ENCODE measurements at places on chromosomes 11 and 22.

- no peak for DNase-seq
Observed at GRCh38 chr11:76362716-76363115, 18.2 kb downstream of the THAP12 start.

- no peak for DNase-seq
Observed at GRCh38 chr11:73266646-73267020, 5.5 kb upstream of the P2RY6 start.

DNA sequence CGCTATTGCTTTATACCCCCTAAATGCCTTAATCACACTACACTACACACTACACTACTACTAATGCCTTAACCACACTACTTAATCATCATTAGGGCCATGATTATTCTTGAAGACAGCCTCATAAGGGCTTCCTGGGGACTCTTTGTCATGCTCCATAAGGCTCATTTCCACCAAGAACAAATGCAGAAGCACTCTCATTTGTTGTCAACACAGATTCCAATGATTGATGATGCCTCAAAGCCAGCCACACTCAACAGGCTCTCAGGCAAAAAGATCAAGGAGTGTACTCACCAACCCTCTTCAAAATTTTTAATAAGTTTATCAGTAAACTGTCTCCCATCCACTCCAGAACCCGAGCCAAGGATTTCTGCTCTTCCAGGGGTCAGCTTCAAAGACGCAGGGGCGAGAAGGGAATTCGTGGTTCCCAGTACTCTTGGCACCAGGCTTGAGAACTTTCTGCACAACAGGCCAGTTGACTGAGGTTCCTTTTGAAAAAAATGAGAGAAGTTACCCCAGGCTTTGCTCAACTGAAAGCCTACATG, 204.7 kb upstream of the GUCY1A2 start:
- no peak for DNase-seq

DNA sequence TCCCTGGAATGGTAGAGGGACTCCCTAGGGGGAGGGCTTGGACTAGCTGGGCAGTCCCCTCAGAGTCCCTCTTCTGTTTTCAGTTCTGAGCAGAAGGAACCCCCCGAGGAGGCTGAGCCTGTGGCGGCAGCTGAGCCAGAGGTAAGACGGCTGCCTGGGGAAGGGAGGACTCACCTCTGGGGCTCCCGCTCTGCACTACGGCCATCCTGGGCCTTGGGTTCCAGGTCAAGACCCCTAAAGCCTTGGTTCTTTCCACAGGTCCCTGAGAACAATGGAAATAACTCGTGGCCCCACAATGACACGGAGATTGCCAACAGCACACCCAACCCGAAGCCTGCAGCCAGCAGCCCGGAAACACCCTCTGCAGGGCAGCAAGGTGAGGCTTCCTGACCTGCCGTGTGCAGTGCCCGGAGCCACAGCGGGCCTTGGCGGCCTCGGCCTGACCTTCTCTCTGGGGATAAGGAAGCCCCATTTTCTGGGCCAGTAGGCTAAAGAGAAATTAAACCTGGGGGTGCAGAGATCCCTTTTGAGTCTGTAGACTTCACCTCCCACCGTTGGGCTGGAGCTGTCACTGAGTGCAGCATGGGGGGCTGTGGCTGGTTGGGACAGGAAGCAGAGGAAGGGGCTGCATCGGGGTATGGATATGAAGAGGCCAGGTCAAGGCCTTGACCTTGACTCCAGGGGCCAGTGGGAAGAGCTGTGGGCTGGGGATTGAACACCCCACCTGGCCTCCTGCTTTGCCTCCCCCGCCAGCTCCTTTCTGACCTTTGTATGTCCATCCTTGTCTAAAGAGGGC, 15.0 kb downstream of the INCENP start:
- no peak for DNase-seq

GRCh38 chr11:75627906-75628668, 40.8 kb downstream of the MAP6 start:
- no peak for DNase-seq

- no peak for DNase-seq
Observed at GRCh38 chr11:44140805-44141204, 45.3 kb downstream of the EXT2 start.

DNA sequence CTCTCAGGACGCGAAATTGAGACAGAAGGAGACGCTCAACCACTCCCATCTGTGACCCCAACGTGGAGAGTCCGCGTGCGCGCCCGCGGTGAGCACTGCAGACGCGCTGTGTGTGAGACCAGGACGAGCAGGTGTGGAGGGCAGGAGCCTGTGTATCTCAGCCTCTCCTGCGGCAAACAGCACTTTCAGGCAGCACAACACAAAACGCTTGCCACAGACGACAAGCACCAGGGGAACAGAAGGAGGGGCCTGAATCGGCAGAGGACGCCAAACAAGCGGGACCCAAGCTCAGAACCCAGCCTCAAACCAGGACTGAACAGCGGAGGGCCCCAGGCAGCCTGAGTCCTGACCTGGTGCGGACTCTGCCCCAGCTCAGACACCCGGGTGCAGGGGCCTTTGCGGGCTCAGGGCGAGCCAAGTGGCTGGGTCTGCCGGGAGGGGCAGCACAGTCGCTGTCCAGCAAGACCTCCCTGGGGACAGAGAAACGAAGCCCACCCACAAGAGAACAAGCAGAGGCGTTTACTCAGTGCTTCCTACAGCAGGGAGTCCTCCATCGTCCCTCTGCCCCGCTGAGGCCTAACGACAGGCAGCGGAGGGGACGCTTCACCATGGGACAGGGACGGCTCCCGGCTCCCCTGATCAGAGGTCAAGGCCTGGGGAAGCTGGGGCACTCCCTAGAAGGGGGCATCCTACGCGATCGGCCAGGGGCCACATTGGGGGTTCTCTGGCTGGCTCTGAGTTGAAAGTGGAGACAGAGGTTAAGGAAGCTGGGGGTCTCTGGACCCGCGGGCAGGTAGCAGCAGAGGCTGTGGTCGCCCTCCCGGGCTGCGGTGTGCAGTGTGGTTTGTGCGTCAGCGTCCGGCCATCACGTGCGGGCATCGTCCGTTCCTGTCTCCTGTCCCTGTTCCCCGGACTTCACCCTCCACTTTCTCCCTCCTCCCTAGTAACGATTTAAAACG, 560.8 kb downstream of the BRD1 start:
- DNase-seq: no peak

GRCh38 chr11:66902486-66903177, 45.8 kb downstream of the LRFN4 start:
- no peak for DNase-seq

GRCh38 chr11:74570266-74571061, 21.9 kb upstream of the POLD3 start:
- peak; percentile 33 for DNase-seq

- DNase-seq: no peak
Observed at GRCh38 chr11:23674866-23675265, 814.6 kb upstream of the CCDC179 start.

- DNase-seq: peak; percentile 67
Observed at GRCh38 chr22:29306175-29306834, at the start of gene GAS2L1. GAS2L1 (plus strand) TSS chr22:29306650; CDS start chr22:29308106, 1,456 bp downstream.

DNA sequence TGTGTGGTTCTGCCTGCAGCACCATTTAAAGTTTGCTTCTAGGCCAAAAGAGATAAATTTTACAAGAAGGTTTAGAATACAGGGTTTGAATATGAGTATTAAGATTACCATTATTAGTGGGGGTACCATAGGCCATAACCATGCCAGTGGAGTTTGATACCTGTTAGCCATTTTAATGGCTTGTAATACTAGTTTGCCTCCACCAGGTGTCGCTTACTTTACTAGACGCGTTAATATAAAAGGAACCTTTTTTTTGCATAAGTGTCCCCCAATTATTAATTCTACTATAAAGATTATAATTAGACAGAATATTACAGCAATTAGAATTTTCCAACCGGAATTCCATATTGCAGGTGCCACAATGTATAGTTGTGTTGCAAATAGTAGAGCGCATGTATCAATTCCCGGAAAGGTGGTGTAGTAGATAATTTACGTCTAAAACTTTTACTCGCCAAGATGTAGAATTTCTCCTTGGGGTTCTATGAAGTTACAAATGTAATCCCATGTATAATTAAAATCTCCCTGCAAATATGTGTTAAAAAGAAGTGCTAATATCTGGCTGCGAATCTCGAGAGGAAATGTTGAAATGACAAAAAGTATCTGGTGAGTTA, 16.1 kb downstream of the MS4A6E start:
- DNase-seq: no peak

- peak; percentile 68 for DNase-seq
Observed at GRCh38 chr11:60982184-60982583, 10.7 kb downstream of the CD6 start.

- peak; percentile 60 for DNase-seq
Observed at GRCh38 chr11:66950112-66950535, 8.1 kb downstream of the PC start.

- no peak for DNase-seq
Observed at GRCh38 chr22:32714458-32715430, 86.8 kb upstream of the TIMP3 start.

GRCh38 chr11:75241906-75242644, 1.5 kb downstream of the TPBGL start:
- no peak for DNase-seq

DNA sequence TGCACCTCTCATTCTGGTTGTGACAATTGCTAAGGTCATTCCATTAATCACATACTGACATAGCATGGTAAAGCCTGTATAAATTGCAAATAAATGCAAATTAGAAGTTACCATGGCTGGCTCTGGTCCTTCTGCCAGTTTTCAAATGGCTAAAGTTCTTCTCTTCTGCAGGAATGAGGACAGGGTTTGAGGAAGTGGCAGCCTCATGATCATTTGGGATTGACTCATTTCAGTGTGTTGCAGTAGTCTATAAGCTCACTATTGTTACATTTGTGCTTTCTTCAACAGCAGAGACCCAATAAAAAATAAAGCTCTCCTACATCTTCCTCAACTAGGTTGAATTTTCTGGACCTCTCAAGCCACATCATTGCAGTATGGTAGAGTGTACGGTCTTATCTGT, 60.3 kb downstream of the NECTIN1 start:
- no peak for DNase-seq

GRCh38 chr11:122077459-122077858, 38.6 kb downstream of the BLID start:
- no peak for DNase-seq

DNA sequence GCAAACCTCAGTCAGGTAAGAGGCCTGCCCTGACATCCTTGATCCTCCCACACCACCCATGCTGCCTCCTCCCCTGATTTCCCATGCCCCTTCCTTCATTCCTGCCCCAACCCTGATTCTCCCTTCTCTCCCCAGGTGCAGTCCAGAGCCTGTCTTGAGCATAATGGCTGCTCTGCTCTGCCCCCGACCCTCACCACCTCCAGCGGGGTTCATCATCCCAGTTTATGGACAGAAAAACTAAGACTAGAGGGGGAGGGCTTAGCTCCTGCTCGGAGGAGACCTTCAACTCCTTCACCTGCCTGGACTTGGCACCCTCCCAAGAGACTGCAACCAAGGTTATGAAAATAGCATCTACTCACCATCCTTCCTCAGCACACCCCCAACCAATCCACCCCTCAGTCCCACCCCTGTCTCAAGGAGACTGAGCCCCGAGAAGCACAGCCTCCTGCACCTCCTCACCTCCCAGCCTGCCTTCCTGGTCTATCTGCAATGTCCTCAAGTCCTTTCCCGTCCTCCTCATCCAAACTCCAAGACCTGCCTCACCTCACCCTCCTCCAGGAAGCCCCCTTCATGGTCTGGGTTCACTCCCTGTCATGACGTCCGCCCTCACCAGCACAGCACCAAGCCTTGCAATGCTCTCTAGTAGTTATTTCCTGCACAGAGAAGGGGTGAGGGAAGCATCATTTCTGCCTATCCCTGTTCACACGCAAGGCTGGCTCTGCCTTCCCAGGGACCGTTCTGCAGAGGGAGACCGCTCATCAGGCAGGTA, 103.1 kb downstream of the PDE2A start:
- DNase-seq: no peak

- DNase-seq: no peak
Observed at GRCh38 chr11:8060801-8061554, 20.0 kb upstream of the TUB start.

DNA sequence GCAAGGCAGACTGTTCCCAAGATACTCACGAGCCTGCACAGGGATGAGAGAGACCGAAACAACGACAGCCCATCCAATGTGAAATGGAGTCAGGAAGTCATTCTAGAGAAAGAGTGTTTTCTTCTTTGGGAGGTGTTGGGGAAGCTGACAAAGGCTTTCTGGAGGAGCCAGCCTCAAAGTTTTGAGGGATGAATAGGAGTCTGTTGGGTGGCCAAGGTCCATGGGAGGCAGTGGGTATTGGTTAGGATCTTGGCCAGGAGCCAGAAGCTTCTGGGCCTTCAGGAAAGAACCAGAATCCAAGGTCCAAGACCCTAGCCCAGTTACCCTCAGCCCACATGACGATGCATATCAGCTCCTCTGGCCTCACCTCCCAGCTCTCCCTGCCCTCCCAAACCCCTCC, 59.9 kb upstream of the SHISAL1 start:
- no peak for DNase-seq

DNA sequence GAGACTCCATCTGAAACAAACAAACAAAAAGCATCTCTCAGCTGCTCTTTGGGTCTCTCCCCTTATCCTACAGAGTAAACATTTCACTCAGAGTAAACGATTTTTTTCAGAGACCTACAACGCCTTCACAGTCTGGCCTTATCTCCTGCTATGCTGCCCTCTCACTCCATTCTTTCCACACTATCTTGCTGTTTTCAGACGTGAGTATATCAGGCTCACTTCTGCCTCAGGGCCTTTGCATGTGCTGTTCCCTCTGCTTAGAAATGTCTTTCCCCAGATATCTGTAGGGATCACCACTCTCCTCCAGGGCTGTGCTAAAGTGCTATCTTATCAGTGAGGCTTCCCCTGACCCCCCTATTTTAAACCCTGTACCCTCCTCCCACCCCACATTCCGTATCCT, 6.5 kb downstream of the RIBC2 start:
- no peak for DNase-seq

GRCh38 chr22:34814260-34815025, 251.5 kb upstream of the ISX start:
- no peak for DNase-seq

GRCh38 chr22:22935546-22936157, 48.0 kb downstream of the IGLL5 start:
- no peak for DNase-seq

- no peak for DNase-seq
Observed at GRCh38 chr22:45423524-45423923, 10.0 kb downstream of the RIBC2 start.

DNA sequence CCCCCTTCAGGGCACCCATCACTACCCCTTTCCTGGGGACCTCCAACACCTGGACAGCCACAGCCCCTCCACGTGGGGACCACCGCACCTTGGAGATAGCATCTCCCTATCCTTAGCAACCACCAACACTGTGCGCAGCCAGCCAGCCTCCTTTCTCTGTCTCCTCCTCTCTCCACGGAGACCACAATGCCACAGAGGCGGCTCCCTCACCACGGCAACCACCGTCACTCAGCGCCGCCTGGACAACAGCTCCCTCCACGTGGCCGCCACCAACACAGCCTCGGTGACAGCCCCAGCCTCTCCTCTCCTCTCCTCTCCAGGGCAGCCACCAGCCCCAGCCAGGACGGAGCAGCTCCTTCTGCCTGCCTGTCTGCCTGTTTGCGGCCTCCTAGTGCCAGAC, 10.5 kb downstream of the ELFN2 start:
- DNase-seq: peak; percentile 47

DNA sequence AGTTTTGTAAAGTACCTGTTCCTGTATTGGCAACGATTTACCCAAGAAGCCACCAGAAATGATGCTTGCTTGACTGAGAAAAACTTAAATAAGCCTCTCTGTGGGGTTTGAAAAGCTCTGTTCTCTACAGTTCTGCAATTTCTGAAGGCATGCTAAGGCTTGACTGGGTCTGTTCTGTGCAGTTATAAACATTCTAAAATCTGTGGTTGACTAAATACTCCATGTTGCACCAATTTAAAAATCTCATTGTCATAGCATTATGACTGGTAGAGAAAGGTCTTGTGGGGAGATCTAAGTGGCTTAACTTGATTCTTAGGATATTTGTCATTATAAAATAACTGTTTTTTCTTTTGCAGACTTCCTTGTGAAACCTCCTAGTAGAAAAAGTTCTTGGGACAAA, 73.7 kb downstream of the MTMR3 start:
- no peak for DNase-seq

Data from activated T-cell treated with anti-CD3 and anti-CD28 coated beads, Interleukin-2, amount 50 U/mL, for 48 hours (primary cell).